ENCODE measurements at places on chromosomes 2 and 18. TPM values are rescaled to one million over a fixed set of nuclear protein-coding genes. Genes with fewer than 3 reads are reported as not detected.

C2orf72 gene
- total RNA-seq: 0.16 TPM

ATP8B1 gene
- 5.0 TPM for total RNA-seq

- no peak for DNase-seq
These were observed 209.0 kb upstream of the KYNU start for GRCh38 chr2:142668420-142668819.

GRCh38 chr2:36706021-36706876, 9.7 kb downstream of the VIT start:
- DNase-seq: no peak

GRCh38 chr2:31060397-31060796, 77.8 kb downstream of the GALNT14 start:
- no peak for DNase-seq

DNA sequence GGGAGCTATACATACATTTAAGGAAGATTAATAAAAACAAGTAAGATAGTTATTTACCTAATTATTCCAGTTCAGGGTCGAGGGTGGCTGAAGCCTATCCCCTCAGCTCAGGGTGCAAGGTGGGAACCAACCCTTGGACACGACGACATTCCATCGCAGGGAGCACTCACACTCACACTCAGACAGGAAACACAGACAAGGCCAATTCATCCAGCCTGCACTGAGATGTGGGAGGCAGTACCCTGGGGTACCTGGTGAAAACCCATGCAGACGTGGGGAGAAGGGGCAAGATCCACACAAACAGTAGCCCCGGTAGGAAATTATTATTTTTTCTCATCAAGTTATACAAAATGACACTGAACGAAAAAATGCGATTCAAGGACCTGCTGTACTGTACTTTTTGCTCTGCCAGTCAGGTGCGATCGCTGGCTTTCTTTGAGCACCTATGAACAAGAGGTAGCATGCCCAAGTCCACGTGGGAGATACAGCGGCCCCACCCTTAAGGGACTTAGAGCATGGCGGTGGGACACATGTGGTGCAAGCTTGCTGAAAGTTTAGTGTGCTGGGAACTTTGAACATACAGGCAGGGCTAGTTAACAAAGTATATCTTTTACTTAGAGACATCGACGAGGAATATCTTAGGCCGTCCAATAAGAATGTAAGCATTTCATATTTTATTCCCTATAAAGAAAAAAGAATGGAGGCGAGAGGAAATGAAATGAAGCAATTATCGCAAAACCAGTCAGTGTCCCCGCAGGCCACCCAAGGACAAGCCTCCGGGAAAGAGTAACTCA, 624 bp downstream of the METTL8 start:
- no peak for DNase-seq
